ENCODE measurements at places on chromosomes 4 and X.

GRCh38 chrX:65873385-65873784 is 166.5 kb downstream of the VSIG4 start:
- no peak for DNase-seq

- no peak for DNase-seq
Observed at GRCh38 chr4:94548571-94548970, 96.8 kb downstream of the PDLIM5 start.

DNA sequence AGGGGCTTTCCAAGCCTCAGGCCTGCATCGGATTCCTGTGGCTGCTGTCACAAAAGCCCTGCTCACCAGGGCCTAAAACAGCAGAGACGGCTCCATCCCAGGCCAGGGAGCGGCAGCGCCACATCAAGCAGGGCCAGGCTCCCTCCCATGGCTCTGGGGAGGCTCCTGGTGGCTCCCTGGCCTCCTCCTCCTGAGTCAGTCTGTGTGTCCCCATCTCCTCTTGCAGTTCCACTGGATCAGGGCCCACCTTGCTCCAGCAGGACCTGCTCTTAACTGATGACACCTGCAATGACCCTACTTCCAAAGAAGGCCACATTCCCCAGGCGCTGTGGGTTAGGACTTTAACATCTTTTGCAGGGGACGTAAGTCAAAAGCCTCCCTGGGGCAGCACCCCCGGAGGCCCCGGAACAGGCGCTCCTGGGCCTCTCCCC is 51.9 kb downstream of the CPZ start:
- no peak for DNase-seq

GRCh38 chr4:139825523-139826014 is 159.9 kb downstream of the MGST2 start:
- no peak for DNase-seq

DNA sequence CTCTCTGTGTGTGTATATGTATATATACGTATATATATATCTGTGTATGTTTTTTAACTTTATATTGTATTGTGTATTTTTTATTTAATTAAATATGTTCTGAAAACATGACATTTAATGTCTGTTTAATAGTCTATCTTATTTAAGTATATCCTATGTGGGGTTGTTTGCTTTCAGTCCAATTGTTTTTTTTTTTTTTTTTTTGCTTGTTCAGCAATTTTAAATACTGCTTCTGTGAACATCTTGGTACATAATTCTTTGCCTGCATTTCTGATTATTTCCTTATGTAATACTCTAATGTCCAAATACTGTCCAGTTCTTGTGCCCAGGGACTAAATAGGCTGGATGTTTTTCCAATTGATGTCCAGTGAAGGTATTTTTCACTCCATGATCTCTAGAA is 45.1 kb upstream of the MAD2L1 start:
- no peak for DNase-seq

GRCh38 chr4:51890760-51891159 is 47.8 kb downstream of the DCUN1D4 start:
- no peak for DNase-seq

- no peak for DNase-seq
Observed at GRCh38 chrX:96929036-96929435, 45.3 kb downstream of the RPA4 start.

- no peak for DNase-seq
Observed at GRCh38 chr4:15718959-15719358, 16.1 kb downstream of the BST1 start.

All from GM12891 (cell line).